ENCODE measurements at places on chromosomes 5 and 9. TPM values are rescaled to one million over a fixed set of nuclear protein-coding genes. Genes with fewer than 3 reads are reported as not detected.

Gene HSPB3
- not detected for total RNA-seq

Gene PCDHA9
- not detected for total RNA-seq

- no peak for DNase-seq
These were observed 329.0 kb downstream of the ICE1 start for GRCh38 chr5:5751498-5751897.

Gene TARS1
- 266 TPM for total RNA-seq

Gene TDRD7
- total RNA-seq: 9.4 TPM

GRCh38 chr9:124122321-124122720 lies 110.8 kb downstream of the LHX2 start:
- no peak for DNase-seq

- DNase-seq: no peak
These were observed 10.5 kb upstream of the GDNF start for GRCh38 chr5:37850226-37850865.

Gene SNCAIP
- total RNA-seq: 1.1 TPM

Gene PCDHB12
- total RNA-seq: not detected

Gene CRB2
- 0.14 TPM for total RNA-seq

- DNase-seq: no peak
These were observed 16.7 kb downstream of the IFNB1 start for GRCh38 chr9:21060919-21061561.

DNA sequence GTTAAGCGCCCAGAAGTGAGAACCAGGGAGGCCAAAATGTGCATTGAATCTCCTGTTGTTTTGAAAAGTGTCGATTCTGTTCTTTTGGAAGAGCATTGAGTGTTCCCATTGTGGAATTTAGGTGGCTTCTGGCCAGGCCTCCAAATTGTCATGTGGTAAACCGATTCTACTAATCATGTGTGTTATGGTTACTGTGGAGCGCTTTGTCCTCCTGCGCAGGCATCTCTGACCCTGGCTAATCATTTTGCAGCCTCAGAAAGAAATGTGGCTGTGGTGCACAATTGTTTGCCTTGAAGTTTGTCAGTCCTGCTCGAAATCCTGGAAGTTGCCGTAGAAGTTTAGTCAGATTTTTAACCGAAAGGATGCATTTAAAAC lies 121.3 kb downstream of the RASGRF2 start:
- no peak for DNase-seq

DNA sequence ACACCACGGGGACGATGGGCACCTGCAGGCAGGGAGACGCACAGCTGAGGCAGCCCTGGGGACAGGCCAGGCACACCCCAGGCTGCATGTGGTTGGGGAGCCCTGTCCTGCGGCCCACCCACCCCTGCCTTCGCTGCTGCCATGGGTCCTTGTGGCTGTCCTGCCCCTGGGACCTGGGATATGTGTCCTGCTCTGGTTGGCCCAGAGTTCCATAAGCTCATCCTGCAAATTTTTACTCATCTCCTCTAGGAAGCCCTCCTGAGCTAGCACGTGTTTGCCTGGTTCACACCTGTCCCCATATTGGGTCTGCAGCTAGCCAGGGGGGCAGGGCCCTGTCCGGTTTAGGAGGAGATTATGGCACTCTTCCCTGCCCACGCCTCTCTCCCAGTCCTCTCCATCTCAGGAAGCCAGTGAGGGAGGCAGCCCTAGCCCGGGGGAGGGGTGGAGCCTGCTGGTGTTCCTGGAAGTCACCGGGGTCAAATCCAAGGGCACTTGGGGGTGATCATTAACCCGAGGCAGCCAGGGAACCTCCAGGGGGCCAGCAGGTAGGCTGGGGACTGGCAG lies 12.2 kb downstream of the EGFL7 start:
- no peak for DNase-seq

- DNase-seq: peak; percentile 94
These were observed 48.6 kb downstream of the NR2F1-AS1 start for GRCh38 chr5:93532370-93532769.

- DNase-seq: no peak
These were observed 135.3 kb downstream of the DRD1 start for GRCh38 chr5:175308701-175309100.

DNA sequence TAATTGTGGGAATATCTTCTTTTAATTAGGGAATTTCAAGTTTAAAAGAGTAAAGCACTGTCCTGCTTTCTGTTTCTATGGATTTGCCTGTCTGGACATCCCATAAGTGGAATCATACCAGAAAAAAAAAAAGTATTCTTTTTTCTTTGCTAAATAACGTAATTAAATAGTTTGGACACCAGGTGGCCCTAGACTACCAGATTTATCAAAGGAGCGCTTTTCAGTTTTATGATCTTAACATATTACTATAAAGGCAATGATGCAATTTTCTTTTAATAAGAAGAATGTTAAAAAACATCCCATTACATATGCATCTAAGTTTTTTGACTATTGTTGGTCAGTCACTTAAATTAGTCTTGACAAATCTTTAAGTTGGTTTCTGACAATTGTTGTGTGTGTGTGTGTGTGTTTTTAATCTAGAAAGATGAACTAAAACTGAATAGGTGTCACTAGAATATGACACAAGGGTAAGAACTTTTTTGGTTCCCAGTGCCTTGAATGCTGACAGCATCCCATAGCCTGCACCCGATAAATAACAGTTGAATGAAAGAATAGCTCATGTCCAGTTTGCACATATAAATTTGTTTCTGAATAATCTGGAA lies 49.5 kb downstream of the C5orf22 start:
- DNase-seq: peak; percentile 13

- no peak for DNase-seq
These were observed 595.0 kb downstream of the CDH12 start for GRCh38 chr5:22258139-22258538.

DNA sequence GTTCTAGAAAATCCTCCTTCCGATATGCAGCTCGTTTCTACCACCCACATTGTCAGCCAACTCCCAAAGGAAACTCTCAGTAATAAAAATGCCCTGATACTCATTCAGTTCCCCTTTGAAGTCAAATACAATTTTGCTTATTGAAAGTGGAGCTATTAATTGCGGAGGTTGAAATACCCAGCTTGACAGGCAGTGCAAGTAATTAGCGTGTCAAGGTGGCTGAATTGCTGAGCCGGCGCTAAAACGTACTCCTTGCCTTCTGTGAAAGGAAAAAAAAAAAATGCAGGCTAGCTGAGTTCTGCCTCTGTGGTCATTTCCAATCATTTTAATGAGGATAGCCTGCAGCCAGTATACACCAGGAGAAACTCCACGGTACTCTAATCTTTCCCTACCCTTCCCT lies 165.5 kb downstream of the RORB start:
- no peak for DNase-seq

Gene OR1Q1
- total RNA-seq: not detected

Gene HACD4
- 2.0 TPM for total RNA-seq

GRCh38 chr5:103532086-103532734 lies 30.4 kb downstream of the NUDT12 start:
- peak; percentile 60 for DNase-seq

DNA sequence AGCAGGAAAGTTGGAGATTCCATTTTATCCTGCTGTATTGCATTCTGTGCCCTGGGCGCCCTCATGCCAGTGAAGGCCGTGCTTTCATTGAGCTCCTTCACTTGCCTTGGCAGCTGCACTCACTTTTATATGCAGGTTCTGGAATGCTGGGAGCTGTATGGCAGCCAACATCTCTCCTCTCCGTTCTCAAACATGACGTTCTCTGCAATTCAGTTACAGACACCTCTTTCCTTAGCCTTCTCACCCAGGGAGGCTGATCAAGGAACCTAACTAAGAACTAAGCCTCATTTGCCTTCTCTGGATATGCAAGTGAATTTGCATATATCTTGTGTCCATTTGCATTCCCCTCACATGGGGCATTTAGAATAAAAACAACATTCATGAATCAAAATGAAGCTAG lies 29.4 kb upstream of the PURA start:
- no peak for DNase-seq

GRCh38 chr9:124969401-124969800 lies 28.5 kb upstream of the GOLGA1 start:
- no peak for DNase-seq

- DNase-seq: no peak
These were observed 26.5 kb downstream of the B4GALT1 start for GRCh38 chr9:33140401-33141360.

- DNase-seq: no peak
These were observed 47.0 kb downstream of the CRB2 start for GRCh38 chr9:123402981-123403509.

DNA sequence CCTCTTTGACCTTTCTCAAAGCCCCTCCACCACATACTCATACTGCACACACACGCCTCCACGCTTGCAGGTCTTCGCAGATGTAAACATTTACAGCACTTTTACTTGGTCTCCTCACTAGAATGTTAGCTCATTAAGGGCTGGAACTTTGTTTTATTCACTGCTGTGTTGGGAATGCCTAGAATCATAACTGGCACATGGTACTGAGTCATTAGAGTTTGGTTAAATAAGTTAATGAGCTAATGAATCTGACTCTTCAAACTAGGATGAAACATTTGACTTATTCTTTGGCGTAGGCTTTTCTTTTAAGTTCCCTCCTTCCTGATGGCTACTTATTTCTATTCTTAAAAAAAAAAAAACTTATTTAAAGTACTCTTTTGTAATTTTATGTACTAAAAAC lies 28.9 kb downstream of the MAN2A1 start:
- DNase-seq: peak; percentile 58

- DNase-seq: no peak
These were observed 112.5 kb downstream of the SLC25A46 start for GRCh38 chr5:110851357-110851756.

GRCh38 chr5:29790281-29790680 lies 1403.2 kb upstream of the CDH6 start:
- no peak for DNase-seq

- no peak for DNase-seq
These were observed 73.0 kb upstream of the NR5A1 start for GRCh38 chr9:124580186-124580585.

- no peak for DNase-seq
These were observed 47.6 kb downstream of the PDCD1LG2 start for GRCh38 chr9:5557606-5558587.

GRCh38 chr9:26675035-26675434 lies 217.6 kb downstream of the CAAP1 start:
- DNase-seq: no peak

Gene IL13
- not detected for total RNA-seq

Gene SLC46A2
- not detected for total RNA-seq

DNA sequence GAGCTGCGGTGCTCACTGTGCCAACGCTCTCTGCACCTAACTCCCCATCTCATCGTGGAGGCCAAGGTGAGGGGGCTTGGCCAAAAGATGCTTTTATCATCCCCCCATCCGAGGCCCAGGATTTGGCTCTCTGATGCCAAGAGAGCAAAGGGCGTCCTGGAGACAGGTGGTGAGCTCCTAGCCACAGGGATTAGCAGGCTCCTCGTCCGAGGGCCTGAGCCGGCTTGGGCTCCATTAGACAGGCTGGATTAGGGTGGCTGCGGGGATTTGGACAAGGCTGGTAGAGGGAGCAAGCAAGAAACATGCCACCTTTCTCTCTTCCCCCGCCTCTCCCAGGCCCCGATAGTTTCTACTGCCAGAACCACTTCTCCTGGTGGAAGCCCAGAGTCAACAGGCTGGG lies 1.0 kb upstream of the GRM6 start:
- no peak for DNase-seq

DNA sequence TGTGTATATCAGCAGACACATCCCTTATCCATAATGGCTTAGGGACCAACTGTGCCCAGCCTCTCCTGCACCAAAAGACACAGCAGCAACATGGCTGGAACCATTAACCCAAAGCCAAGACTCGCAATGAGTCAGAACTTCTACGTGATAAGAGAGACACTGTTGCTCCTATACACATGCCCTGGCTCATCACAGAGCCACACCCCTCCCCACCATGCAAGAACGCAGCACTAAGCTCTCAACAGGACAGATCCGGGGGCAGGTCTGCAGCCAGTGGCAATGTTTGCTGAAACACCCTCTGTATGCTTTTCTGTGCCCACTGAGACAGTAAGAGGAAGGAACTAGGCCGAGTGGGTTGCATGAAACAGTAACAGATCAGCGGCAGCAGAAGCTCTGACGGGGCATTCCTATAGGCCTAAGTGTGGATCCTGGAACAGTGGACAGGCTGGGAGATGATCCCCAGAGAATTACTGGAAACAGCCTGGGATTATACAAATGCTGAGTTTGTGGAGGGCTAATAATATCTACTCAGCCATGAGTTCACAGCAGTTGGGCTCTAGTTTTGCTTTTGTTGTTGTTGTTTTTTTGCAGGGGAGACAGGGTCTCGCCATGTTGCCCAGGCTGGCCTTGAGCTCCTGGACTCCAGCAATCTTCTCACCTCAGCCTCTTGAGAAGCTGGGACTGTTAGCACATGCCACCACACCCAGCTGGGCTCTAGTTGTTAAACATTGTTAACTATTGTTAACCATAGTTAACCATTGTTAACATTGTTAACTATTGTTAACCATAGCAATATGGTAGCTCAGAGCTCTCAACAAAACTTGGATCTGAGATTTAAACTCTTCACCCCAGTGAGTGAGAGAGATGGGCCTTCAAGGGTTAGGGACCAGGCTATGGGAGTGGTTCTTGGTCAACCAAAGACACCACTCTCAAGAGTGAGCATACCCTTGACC lies 41.0 kb downstream of the B4GALT1 start:
- no peak for DNase-seq

GRCh38 chr9:28319981-28320380 lies 746.7 kb upstream of the C9orf72 start:
- no peak for DNase-seq

Gene RAI14
- total RNA-seq: 139 TPM

Gene ECM2
- not detected for total RNA-seq

Gene DND1
- 0.14 TPM for total RNA-seq

Gene AGXT2
- not detected for total RNA-seq

Gene PGGT1B
- total RNA-seq: 4.6 TPM

Data from epithelial cell of proximal tubule (primary cell).